ENCODE measurements at places on chromosomes 6 and 20. TPM values are rescaled to one million over a fixed set of nuclear protein-coding genes. Genes with fewer than 3 reads are reported as not detected.
A peak's percentile ranks its signal among the peaks of the same experiment; 100 is the strongest.

GRCh38 chr20:48260129-48260756 is 475.0 kb upstream of the SULF2 start:
- DNase-seq: no peak

DNA sequence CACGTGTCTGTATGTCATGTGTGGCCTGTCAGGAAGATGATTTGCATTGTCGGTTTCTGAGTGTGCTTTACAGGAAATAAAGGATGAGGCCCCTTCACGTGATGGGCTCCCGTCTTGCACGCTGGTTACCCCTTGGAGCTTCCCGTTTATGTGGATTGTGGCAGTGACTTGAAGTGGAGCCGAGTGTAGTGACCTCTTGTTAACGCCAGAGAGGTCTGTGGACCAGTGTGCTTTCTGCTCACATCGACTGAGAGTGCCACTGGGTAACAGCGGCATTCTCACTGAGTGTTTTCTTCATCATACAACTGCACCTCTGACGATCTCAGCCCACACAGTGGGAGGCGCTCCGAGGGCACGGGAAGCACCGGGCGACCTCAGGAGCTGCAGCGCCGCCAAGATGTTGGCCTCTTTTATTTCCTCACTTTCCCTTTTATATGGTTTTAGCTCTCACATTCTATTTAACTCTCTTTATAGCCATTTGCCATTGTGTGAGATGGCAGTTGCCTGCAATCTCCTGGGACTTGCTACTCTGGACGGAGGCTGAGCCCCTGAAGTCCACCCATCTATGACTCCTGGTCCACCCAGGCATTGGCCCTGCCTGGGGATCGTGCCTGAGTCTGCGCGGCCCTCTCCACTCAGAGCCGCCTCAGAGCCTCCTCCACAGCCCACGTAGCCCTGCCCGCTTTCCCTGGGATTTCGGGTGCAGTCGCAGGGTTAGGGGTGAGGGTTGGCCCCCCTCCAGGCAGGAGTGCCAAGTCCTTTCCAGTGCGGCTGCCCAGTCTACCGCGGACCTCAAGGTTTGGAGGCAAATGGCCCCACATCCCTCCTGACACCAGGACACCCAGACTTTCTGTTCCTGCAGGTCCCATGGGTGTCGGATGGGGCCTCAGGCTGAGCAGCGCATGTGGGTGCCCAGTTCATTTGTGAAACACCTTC is 238.9 kb downstream of the ERMARD start:
- no peak for DNase-seq

DNA sequence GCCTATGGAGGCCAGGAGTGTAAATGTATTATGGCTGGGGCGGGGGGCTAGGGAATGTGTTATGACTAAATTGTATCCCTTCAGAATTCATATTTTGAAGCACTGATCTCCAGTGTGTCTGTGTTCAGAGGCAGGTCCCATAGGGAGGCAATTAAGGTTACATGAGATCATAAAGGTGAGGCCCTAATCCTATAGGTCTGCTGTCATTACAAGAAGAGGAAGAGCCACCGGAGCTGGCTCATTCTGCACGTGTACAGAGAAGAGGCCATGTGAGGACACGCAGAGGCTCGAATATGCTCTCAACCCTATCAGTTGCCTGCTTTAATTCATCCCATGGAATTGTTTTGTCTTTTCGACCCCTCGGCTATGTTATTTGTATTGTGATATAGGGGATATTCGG is 76.9 kb downstream of the VTA1 start:
- DNase-seq: no peak

GRCh38 chr6:1781152-1781816 is 171.6 kb downstream of the FOXC1 start:
- DNase-seq: no peak

- no peak for DNase-seq
These were observed 11.3 kb upstream of the SERPINB1 start for GRCh38 chr6:2852921-2853322.

DNA sequence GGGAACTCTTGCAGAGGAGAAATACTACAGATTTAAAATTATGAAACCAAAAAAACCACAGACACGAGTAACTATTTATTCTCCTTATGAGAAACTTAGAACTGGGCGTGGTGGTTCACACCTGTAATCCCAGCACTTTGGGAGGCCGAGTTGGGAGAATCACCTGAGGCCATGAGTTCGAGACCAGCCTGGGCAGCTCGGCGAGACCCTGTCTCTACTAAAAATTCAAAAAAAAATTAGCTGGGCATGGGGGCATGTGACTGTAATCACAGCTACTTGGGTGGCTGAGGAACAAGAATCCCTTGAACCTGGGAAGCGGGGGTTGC is 36.8 kb downstream of the SSR1 start:
- DNase-seq: no peak

DNA sequence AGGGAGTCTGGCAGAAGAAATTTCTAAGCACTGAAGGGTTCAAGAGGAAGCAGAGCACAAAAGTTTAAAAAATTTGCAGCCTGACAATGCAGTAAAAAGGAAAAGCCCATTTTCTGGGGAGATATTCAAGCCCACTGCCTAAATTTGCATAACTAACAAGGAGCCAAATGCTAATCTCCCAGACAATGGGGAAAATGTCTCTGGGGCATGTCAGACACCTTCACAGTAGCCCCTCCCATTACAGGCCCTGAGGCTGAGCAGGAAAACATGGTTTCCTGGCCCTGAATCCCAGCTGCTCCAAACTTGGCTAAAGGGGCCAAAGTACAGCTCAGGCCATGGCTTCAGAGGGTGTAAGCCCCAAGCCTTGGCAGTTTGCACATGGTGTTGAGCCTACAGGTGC is 908.5 kb upstream of the MANEA start:
- no peak for DNase-seq

DNA sequence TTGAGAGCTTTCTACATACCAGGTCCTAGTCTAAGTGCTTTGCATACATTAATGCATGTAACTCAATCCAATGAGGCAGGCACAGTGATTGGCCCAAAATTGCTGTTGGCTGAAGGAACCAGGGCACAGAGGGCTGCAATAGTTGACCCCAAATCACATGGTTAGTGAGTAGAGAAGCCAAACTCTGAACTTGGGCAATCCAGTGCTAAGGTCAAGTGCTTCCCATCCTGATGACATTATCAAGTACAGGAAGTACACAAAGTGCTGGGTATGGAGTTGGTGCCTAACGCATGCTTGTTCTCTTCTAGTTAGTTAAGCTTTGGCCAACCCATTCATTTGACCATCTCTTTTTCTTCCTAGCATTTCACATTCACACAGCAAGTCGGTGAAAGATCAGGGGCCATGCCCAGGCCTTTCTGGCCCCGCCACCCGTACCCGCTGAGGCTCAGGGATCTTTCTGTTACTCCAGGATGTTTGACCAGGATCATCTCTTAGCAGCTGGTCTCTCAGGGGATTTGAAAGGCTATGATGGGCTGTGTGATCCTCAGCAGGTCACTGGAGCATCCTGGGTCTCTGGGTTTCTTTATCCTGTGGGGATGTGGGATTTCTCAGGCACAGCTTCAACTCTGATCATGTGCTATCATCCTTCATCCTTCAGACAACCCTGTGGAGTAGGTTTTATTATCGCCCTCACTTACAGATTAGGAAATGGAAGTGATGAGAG is 7.0 kb downstream of the KCNB1 start:
- DNase-seq: no peak

- no peak for DNase-seq
These were observed 276.7 kb downstream of the SOX4 start for GRCh38 chr6:21870076-21870730.

- DNase-seq: peak; percentile 52
These were observed 152.7 kb downstream of the LY86 start for GRCh38 chr6:6741264-6741663.

DNA sequence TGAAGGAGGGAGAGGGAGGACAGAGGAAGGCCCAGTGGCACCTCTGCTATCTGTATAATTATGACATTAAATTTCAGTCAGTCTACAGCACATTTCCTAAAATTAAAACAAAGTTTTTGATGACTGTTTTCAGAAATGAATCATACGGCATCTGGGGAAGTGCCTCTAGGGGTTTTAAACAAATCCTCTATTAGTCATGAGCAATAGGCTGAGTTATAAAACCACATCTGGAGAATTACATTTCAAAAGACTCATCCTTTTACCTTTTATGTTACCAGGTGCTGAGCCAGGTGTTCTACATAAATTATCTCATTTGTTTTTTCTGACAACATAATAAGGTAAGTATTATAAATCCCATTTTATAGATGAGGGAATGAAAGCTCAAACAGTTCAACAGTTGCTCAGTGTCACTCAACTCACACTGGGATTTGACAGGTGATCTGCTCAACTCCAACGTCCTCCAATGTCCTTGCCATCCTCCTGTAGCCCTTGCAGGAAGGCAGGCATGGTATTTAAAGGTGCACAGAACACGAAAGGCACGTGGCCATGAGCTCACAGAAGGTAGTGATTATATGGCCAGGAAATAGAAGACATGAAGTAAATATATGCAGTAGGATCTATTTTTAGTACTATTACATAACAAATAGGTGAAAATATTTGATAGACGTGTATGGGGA is 184.2 kb upstream of the MAN1A1 start:
- DNase-seq: no peak

GRCh38 chr6:135021310-135022049 is 33.1 kb downstream of the HBS1L start:
- no peak for DNase-seq

RNF144B gene
- 1.7 TPM for total RNA-seq

C4B gene
- total RNA-seq: 1.9 TPM

LYRM4 gene
- total RNA-seq: 45.6 TPM
